SK-N-SH treated with all-trans-retinoic acid at 6 μM for 48 hours (cell line): ENCODE measurements at places on chromosomes 16 and 17.

DNA sequence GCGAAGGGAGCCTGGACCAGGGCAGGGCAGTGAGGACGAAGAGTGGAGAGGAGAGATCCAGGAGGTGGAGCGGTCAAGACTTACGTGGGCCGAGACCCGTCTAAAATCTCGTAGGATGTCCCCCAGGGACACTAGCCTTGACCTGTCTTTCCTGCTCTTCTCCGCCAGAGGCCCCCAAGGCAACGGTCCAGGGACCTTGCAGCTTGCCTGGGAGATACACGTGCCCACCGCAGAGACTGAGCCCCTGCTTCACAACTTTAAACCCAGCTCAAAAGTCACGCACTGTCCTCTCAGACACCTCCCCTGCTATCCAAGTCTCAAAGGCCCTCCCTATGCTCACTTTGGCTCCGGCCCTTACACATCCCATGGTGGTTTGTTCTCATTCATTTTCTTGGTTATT lies 9.4 kb downstream of the TIGD7 start:
- no peak for ATAC-seq

- no peak for ATAC-seq
Observed at GRCh38 chr17:36641331-36641876, 40.0 kb downstream of the MRM1 start.

- ATAC-seq, result no peak
Observed at GRCh38 chr17:51761105-51761504, 397.4 kb downstream of the CA10 start.

- ATAC-seq, result no peak
Observed at GRCh38 chr16:84766978-84767773, 52.6 kb upstream of the CRISPLD2 start.

DNA sequence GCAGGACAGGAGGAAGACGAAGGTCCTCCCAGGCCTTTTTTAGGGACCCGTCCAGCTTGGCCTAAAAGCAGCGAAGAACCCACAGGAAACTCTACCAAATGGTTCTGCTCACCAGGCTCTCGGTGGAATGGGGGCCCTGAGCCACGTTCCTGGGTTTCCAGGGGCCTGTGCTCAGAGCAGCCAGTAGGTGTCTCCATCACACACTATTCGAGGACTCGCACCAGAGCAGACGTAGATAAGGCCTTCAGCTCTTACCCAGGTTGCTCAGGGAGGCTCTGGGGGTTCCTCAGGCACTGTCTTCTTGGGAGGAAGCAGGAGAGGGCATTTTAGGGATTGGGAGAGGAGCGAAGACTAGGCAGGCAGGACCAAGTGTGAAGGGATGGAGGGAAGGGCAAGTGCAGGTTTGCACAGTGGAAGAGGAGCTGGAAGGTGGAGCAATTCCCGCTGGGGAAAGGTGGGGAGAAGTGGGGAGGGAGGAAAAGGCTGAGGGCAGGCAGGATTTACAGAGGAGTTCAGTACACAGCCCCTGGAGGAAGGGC lies 157.1 kb downstream of the RGS9 start:
- ATAC-seq, result peak; percentile 100

DNA sequence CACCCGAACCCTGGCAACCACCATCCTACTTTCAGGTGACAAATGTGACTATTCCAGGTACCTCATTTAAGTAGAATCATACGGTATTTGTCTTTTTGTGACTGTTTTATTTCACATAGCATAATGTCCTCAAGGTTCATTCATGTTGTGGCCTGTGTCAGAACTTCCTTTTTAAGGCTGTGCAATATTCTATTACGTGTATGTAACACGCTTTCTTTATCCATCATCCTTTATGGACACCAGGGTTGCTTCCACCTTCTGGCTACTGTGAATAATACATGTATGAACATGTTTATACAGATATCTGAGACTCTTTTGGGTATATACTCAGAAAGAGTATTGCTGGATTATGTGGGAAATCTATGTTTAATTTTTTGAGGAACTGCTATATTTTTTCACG lies 28.7 kb upstream of the RSL1D1 start:
- no peak for ATAC-seq

DNA sequence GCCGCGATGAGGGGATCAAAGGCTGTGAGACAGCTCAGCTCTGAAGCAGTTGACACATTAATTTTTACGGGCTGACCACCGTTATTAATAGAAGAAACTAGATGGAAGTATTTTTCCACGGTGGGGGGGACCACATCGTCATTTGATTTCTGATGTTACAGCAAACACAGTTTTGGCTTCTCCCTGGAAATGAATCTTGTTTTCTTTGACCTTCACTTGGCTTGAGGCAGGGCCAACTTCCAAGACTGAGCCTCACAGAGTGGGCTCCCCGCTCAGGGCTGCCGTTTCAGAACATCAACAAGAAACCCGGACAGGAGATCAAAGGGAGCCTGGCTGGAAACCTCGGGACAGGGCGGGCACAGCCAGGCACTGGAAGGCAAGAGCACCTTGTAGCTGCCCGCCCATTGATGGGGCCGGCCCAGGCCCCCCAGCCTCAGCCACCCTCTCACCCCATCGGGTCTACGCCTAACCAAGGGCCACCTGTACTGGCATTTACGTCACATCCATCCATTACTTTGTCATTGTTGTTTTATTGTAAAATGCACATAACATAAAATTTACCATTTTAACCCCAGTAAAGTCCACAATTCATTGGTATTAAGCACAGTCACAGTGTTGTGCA lies 124.6 kb downstream of the C16orf95 start:
- no peak for ATAC-seq

- no peak for ATAC-seq
Observed at GRCh38 chr17:74426551-74427047, 5.3 kb upstream of the GPRC5C start.

DNA sequence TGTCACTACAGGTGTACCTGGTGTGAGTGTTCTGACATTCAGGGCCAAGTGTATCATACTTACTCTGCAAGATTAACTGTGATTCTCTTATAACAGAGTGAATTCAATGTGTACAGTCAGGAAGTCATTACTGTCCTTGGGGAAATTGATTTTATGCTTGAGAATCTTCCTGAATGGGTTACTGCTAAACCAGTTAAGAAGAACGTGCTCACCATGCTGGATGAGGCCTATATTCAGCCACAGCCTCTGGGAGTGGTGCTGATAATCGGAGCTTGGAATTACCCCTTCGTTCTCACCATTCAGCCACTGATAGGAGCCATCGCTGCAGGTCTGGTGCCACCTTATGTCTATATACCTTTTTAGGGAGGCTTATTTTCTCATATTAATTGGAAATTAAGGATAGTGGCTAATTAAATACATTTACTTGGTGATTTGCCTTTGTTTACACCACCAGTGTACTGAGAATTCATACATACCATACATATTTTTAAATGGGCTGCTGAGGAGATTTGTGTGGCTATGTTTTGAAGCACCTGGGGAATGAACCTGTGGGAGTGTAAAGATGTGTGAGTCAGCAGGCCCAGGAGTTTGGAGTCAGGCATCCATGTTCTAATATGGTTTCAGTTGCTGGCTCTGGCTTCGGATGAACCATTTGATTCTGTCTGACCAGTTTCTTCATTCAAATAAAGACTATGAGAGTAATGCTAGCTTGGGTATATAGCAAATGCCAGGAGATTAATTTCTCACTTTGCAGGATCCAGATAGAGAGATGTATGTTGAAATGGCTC lies 3.1 kb downstream of the ALDH3A2 start:
- ATAC-seq, result no peak

GRCh38 chr17:55402374-55402773 lies 19.3 kb downstream of the MMD start:
- no peak for ATAC-seq

GRCh38 chr17:62094175-62094574 lies 29.1 kb upstream of the MED13 start:
- ATAC-seq, result peak; percentile 40; the same call in 2 of the 3 replicates

DNA sequence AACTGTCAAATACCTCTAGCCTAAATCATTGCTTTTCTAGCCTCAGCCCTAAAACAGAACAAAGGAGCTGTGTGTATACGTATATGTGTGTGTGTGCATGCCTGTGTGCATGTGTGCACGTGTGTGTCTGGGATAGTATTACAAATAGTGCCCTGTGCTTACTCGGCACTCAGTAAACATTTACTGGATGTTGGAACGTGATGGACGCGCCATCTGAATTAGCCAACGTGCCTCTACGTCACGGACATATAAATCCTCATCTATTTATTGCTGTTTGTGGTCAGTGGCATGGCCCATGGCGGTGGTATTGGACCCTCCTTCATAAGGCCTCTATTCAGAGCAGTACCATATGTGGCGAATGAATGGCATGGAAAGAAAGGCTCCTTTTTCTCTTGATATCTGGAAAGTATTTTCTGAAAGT lies 37.5 kb downstream of the WWP2 start:
- no peak for ATAC-seq

DNA sequence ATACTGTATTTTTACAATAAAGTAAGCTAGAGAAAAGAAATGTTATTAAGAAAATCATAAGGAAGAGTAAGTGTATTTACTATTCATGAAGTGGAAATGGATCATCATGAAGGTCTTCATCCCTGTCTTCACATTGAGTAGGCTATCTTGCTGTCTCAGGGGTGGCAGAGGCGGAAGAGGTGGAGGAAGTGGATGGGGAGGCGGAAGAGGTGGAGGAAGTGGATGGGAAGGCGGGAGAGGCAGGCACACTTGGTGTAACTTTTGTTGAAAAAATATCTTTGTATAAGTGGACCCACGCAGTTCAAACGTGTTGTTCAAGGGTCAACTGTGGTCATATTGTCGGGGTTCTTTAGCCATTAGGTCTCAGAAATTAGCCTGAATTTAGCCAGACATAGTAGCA lies 50.2 kb downstream of the PIGL start:
- ATAC-seq, result no peak

DNA sequence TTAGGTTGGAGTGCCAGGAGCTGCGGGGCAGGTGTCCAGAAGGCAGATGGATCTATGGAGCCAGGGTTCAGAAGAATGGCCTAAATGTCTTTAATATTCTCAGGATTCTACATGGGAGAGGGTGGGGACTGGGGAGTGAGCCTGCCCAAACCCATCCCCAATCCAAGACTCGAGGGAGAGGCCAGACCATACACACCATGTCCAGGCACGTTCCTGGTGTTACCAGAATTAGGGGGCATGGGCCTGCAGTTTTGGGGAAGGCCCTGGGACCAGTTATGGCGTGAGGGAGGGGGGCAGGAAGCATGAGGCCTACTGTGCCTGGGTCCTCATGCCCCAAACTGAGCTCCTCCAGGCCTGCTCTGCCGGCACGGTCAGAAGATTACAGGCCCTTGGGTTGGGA lies 1.9 kb downstream of the TAX1BP3 start:
- no peak for ATAC-seq

DNA sequence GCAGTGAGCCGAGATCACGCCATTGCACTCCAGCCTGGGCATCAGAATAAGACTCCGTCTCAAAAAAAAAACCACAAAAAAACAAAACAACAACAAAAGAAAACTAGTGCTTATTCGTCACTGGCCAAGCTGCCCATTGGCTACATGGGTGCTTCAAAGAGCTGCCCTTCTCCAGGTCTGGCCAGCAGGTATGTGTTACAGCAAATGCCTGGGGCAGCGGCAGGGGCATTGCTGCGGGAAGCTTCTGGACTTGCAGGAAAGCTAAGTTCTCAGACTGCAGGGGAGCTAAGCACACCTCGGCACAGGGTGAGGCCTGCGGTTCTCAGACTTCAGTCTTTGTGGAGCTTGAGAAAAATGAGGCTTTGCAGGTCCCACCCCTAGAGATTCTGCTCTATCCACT lies 4.1 kb upstream of the STH start:
- ATAC-seq, result no peak

DNA sequence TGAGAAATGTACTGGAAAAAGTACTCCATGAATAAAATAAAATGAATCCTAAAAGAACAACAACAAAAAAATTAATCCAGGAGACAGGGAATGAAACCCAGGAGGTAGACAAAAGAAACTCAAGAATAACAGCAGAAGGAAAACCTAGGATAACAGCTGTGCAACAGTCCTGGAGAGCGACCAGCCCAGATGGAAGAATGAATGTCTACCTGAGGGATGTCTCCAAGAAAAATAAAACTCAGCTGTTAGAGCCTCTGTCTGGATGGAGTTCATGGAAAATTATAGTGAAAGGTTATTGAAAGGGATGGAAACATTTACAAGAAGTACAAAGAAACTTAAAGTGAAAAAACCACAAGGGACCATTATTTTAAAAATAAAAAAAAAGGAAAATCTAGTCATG lies 135.8 kb upstream of the CA10 start:
- ATAC-seq, result no peak

DNA sequence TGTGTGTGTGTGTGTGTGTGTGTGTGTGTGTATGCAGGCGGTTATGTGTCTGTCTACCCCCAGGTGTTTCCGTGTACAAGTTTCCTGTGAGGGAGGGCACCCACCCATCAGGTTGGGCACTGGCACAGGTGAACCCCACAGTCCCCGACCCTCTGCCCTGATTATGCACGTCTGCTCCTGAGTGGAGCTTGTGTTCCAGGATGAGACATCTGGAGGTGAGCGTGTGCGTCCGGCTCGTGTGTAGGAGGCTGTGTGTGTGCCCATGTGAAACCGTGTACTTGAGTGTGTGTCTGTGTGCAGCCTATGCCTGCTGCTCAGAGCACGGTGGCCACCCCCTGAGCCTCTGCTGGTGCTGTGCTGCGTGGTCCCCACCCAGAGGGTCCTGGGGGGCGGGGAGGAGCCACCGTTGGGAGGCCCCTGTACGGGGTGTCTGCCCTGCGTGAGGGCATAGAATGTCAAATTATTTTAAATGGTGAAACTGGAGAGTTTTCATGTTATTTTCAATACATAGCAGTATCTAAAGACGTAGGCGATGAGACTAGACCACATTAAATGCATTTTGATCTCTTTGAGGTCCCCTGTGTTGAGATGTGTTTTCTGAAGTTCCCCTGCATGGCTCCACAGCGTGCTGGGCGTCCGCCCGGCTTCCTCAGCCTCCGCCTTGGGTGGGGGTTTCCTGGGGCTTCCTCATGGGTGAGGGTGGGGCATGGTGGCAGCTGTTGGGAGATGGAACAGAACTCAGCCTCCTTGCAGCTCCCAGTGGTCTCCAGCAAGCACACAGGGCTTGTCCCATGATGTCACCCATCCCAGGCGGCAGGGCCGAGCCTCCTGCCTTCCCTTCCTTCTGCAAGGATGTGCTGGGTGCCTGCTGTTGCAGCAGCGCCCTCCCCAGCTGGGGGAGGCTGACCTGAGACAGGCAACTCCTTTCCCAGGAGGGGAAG lies 43.4 kb downstream of the KCNJ12 start:
- no peak for ATAC-seq

GRCh38 chr16:25297151-25297787 lies 39.6 kb upstream of the ZKSCAN2 start:
- no peak for ATAC-seq

DNA sequence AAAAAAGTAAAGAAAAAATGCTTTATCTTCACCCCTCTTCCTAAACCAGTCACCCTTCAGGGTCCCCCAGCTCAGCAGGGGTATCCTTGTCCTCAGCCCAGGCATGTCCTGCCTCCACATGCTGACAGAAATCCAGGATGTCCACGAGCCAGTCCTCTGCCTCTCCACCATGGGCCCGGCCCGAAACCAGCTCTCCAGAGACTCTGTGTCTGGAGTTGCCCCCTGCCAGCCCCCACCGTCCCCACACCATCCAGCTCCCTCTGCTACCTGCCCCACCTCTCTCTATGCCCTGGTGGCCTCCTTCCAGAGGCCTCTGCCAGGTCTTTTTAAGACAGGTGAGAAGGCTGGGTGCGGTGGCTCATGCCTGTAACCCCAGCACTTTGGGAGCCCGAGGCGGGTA lies 66.4 kb upstream of the PLCG2 start:
- ATAC-seq, result no peak
